CD4-positive, alpha-beta T cell treated with Interleukin-6 for 4 hours (primary cell): ENCODE measurements at places on chromosomes 7 and 10.

GRCh38 chr10:79314761-79315601 is 32.3 kb upstream of the PPIF start:
- no peak for DNase-seq

- DNase-seq: no peak
These were observed 352.2 kb downstream of the PRPF18 start for GRCh38 chr10:13938950-13939349.

DNA sequence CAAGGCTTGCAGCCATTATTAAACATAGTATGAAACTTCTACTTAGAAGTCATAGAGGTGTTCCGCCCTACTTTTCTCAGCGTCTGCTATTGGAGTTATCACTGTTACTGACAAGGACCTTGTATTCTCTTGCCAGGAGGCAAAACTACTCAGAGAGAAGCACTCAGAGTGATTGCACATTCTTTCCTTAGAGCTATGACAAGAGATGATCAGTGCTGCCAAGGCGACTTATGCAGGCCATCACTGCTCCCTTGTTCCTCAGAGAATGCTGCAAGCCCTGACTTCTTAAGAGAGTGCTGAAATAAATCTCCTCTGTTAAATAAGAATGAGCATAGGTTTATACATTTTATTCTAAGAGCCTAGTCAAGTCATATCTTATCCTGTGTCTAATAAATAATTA is 534.6 kb upstream of the PHF14 start:
- no peak for DNase-seq

- DNase-seq: no peak
These were observed 61.8 kb upstream of the SDK1 start for GRCh38 chr7:3239291-3239691.

GRCh38 chr7:71652510-71652909 is 520.6 kb downstream of the GALNT17 start:
- no peak for DNase-seq

GRCh38 chr7:157645539-157645938 is 308.7 kb downstream of the DNAJB6 start:
- DNase-seq: no peak

DNA sequence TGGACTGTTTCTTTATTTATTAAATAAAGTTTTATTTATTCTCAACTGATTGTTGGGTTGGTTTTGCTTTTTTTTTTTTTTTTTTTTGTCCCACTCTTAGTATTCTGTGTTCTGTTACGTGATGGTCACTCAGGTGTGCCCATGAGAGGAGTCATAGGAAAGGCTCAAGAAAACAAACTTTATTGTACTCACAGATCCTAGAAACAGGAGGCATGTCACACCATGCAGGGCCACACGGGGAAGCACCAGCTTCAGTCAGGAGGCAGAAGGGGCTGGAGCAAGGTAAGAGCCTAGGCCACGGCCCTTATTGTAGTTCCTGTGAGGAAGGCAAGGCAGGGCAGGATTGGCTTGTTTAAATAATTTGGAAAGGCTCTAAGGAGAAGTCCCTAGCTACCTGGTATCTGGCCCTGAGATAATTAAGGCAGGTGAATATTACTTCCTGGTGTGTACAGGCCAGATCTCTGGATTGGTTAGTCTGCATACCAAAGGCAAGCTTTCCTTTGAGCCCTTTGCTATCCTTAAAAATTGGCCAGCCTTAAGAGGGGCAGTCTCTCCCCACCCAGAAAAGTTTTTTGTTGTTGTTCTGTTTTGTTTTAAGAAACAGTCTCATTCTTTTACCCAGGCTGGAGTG is 8.3 kb downstream of the ATOH7 start:
- no peak for DNase-seq

DNA sequence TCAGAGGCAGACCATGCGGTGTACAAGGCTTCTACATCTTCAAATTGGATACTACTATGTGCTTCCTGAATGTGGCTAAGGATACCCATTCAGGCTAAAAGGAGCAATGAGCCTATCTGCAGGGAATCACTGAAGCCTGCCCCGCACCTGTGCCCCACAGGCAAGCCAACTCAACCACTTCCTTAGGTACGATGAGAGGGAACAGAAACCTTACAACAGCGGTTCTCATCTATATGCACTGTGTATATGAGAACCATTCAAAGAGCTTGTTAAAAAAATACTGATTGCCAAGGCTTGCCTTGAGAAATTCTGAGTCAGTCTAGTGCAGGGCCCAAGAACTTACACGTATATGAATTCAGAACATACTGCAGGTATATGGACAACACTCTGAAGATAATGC is 679.6 kb downstream of the PARD3 start:
- DNase-seq: no peak

GRCh38 chr10:124710266-124710881 is 33.8 kb downstream of the FAM53B start:
- DNase-seq: no peak
